GM12891 (cell line): ENCODE measurements at places on chromosomes 7 and 10.

- no peak for DNase-seq
These were observed 321.8 kb downstream of the DPP6 start for GRCh38 chr7:154373956-154374355.

DNA sequence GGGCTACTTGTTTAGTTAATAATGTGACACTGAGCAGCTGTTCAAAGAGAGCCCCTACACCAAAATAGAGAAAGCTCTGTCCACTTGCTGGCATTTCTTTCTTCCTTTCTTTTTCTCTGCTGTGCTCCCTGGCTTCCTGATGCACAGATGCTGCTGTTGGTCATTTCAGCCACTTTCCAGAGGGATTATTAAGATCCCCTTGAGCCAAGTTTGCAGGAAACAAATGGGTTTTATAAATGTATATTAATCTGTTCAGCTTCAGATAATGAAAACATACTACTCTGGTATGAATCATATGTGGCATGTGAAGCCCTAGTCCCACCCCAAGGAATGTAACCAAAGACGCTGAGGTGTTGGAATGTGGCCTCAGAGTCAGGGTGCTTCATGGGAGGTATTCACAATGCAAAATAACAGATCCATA lies 638.2 kb upstream of the FZD8 start:
- no peak for DNase-seq

DNA sequence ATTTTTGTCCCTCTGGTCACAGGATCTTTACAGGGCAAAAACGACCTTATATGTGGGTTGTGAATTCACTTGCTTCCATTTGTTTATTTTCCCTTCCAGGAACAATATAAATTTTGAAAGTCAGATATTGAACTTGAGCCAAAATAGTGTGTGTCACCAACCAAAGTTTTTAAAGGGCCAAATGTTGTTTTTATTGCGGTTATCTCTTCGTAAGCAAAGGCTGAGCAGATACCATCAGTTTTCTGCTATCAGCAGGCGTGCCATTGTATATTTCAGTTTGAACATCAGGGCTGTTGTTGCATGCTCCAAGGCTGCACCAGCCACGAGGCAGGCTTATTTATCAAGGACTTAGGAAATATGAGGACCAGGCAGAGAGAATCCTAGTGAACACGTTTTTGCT lies 160.3 kb downstream of the PAXIP1 start:
- DNase-seq: no peak

GRCh38 chr10:28359334-28359733 lies 56.5 kb upstream of the MPP7 start:
- DNase-seq: no peak

GRCh38 chr10:14645239-14645960 lies 129.3 kb downstream of the FAM107B start:
- no peak for DNase-seq

GRCh38 chr10:95295031-95295755 lies 4.4 kb upstream of the PDLIM1 start:
- peak; percentile 58 for DNase-seq

- DNase-seq: no peak
These were observed 471.0 kb downstream of the SH2D4B start for GRCh38 chr10:81008726-81009125.

GRCh38 chr10:133225707-133226191 lies 4.3 kb upstream of the UTF1 start:
- DNase-seq: no peak

DNA sequence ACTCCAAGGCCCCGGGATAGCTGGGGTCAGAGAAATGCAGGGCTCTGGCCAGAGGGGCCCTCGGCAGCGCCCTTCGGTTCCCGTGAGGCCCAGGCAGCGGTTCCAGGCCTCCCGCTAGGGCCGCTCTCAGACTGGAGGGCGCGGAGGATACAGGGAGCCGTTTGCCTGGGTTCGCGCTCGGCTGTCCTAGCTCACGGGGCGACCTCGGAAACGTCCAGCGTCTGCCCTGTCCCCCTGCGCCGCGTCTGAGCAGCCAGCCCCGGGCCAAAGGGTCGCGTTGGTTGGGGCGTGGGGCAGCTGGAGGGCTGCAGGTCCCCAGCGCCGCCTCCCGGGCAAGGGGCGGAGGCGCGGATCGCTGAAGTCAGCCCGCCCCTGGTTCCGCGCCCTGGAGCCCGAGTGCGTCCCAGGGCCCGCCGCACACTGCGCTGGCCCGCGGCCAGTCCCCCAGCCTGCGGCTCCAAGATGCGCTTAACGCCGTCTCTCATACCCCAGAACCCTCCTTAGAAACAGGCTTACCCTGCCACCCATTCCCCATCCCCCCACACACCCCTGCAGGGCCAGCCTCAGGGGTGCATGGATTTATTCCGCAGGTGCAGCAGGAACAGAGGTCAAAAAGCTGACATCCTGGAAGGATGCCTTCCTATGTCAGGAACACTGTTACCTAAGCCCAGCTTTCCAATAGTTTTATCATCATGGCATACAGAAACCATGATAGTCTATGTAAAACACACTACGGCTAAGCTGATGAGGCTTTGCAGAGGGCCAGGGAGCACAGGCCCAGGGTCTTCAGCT lies 22.1 kb upstream of the OPN4 start:
- DNase-seq: no peak

- DNase-seq: no peak
These were observed 13.3 kb upstream of the RPA3 start for GRCh38 chr7:7731732-7732131.

DNA sequence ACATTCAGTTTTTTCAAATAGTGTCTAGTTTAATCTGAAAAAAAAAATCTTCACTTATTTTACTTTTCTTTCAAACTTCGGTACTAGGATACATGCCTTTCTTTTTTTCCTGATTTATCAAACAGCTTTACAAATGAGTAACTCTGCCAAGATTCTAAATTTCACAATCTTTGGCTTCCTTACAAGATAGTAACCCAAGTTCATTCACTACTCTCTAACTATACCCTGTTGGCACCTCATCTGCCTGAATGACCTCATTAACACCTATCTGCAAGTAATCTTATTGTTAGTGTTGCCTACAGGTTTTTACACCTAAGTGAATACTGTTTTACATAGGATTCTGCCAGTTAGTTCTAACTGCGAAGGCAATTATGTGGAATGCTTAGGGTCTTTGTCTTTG lies 159.8 kb downstream of the FOXP2 start:
- DNase-seq: no peak
